ENCODE measurements at places on chromosomes 13 and 19.

GRCh38 chr19:33640773-33641172 lies 19.0 kb downstream of the CHST8 start:
- DNase-seq: no peak

GRCh38 chr19:38093587-38093986 lies 130.4 kb downstream of the DPF1 start:
- no peak for DNase-seq

GRCh38 chr19:7994114-7994513 lies 11.3 kb downstream of the ELAVL1 start:
- no peak for DNase-seq

GRCh38 chr13:95540888-95541287 lies 11.6 kb upstream of the CLDN10 start:
- DNase-seq: no peak

- peak; percentile 21 for DNase-seq
Measured at GRCh38 chr19:24062190-24062589, 24.8 kb upstream of the ZNF254 start.

DNA sequence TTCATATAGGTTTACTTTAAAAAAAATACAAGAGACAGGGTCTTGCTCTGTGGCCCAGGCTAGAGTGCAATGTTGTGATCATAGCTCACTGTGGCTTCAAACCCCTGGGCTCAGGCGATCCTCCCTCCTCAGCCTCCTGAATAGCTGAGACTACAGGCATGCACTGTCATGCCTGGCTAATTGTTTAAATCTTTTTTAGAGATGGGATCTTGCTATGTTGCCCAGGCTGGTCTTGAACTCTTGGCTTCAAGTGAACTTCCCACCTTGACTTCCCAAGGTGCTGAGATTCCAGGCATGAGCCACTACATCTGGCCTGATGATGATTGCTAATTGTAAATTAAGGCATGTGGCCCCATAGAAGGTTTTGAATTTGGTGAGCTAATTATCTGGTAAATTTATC lies 35.4 kb upstream of the ADGRE1 start:
- DNase-seq: no peak

DNA sequence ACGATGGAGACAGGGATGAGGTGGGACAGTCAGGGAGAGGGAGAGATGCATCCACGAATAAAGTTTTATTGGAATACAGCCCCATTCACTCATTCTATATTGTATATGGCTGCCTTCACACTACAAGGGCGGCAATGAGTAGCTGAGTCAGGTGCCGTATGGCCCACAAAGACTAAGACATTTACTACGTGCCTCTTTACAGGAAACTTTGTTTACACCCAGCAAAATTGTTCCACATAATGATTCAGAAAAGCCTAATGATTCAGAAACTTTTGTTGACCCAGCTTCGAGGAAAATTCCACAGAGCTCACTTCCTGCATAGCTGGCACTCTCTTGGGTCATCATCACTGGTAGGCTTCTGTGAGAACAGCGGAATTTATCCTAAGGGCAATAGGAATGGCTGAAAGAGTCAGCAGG lies 87.3 kb upstream of the PEG3 start:
- no peak for DNase-seq

DNA sequence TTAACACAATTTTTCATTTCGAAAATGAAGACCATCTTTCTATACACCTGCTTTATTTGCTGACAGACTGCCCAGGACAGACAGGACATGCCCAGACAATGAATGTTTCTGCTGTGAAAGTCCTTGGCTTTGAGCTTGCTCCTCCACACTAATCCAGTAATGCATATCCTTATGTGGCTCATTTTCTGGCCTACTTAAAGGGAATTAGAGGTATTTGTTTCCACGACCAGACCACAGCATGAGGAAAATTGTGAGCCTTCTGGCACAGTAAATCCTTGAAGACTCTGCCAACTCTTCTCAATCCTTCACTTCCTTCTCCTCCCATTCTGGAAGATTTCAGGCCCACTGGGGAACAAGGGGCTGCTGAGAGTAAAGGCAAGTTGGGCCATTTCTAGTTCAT lies 25.7 kb downstream of the CCDC70 start:
- DNase-seq: no peak

- no peak for DNase-seq
Measured at GRCh38 chr19:58338825-58339558, 12.2 kb downstream of the ZSCAN22 start.

DNA sequence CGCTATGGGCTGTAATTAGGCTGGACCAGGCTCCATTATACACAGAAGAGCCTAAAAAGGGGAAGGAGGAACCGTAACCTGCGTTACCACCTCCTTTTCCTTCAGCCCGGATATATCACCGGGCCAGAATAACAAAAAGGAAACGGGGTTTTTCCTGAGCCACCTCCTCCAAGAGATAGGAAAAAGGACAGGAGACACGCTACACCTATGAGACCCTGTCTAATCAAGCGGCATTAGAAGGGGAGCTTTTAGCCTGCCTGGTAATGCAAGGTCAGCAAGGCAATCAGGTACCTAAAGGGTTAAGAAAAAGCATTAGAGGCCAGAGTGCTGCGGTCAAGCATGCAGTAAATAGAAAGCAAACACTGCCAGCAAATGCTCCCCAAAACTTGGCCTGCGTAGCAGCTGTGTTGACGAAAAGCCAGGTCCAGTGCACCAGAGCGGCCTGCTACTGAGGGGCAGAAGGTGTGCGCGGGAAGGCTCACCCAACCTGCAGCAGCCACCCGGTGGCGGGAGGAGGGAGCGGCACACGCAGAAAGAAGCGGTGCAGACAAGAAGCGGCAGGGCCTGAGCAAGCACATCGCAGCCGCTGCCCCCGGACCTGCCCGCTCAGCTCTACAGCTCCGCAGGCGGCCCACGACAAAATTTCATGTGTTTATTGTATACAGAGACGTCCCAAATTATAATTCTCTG lies 1466.1 kb downstream of the UQCRFS1 start:
- DNase-seq: no peak

- DNase-seq: no peak
Measured at GRCh38 chr19:1841209-1841924, 6.9 kb downstream of the REXO1 start.

DNA sequence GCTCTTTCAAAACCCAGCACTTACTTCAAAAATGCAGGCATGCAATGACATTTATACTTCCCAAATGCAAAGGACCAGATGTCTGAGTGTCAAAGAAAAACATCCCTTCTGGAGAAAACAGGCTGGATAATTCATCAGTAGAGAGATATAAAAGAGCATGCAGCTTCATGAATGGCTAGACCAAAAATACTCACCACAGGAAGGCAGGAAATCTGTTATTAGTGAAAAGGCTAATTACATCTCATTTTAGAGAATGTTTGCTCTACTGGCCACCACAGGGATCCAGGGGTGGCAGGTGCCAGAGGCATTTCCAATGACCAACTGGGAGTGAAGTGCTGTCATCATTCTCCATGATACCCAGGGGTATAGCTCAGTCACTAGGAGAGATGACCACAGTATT lies 106.5 kb downstream of the LHFPL6 start:
- DNase-seq: no peak

DNA sequence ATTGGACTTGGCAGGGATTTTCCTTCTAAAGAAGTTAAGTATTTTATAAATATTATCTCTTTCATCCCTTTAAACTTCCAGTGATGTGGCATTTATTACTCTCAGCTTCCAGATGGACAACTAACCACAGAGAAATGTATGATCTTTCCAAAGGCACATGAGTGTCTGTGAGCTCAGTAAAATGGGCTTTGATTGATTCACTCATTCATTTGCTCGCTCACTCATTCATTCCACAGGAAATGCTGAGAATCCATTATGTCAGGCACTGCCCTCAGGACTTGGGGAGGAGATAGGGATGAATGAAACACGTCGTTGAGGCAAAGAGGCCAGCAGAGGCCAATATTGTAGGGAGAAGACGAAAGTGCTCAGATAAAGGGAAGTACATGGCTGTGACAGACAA lies 359.3 kb downstream of the EFNB2 start:
- DNase-seq: no peak

DNA sequence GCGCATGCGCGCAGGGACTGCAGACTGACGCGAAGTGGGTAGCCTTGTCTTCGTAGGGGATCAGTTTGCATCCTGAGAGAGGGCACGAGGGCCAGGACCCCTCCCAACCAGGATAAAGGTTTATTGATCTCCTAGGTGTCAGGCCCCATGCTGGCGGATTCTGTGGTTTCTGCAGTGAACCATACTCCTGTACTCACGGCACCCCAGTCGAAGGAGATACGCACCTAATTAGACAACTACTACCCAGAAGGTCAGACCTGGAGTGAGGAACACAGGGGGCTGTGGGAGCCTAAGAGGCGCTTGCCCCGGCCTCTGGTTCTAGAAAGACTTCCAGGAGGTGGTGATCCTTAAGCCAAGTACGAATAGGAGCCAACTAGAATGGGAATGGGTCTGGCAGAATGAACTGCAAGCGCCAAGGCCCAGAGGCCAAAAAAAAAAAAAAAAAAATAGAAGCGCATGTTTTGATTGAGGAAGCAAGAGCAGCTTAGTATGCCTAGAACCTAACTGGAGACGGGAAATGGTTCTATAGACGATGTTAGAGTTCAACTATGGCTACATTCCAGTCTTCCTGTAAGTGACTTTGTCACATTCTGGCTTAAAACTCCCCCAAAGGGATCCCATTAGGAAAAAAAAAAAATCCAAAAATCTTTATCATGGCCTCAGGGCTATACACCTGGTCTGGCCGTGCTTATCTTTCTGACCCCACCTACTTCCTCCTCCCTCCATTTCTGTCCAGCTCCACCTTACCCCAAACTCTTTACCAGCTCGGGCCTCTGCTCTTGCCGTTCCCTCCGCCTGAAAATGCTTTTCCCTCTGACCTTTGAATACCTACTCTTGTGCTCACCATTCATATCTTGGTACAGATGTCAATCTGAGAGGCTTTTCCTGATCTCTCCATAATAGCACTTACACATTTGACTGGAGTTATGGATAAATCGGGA lies 902 bp upstream of the ZNF428 start:
- DNase-seq: no peak

DNA sequence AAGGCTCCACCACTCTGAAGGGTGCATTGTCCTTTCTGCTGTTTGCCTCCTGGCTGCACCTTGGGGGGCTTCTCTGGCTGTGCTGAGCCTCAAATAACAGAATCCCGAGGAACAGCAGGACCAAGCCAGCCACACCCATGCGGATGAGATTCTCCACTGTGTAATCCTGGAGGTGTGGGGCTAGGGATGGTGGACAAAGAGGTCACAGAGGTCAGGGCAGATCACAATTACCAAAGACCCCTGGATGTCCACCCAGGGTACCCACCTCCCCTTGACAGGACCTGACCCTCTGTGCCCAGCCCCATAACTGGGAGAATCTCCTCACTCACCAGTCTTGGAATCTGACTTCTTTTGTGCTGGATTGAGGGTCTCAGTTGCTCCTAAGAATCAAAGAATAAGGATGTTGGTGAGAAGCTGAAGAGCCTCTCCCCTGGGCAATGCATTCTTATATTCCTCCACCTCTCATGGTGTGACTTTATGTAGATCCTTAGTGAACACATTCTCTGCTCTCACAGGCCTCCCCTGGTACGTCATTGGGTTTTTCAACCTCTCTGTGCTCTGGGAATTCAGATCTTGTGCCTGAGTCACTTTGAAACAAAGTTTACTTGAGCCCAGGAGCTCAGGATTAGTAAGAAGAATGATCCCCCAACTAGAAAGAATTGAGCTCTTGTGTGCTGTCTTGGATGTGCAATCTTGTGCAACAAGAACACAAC lies 5.2 kb downstream of the LILRA4 start:
- no peak for DNase-seq

GRCh38 chr13:34416971-34417380 lies 525.1 kb upstream of the NBEA start:
- no peak for DNase-seq

DNA sequence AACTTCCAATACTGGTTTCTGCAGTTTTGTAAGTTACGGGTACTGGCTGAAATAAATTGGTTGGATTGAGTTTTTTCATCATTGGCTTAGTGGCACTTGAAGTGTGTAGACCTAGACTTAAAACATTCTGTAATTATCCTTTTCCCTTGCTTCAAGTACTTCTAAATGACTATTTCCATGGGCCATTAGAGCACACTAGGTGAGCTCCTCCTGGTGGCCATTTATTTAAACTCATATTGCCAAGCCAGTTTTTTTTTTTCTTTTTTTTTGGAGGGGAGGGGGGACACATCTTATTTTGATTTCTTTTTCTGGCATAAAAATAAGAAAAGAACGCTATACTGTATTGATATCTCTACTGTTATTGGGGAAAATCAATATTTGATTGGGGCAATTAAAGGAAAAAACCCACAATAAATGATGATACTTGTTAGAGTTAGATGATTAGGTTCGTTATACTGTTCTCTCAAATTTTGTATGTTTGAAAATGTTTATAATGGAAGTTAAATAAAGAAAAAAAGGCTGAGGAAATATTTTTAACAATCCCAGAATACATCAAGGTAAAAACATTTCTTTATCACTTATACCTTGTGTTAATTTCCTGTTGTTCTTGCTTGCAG lies 82.9 kb downstream of the PDS5B start:
- DNase-seq: peak; percentile 43

DNA sequence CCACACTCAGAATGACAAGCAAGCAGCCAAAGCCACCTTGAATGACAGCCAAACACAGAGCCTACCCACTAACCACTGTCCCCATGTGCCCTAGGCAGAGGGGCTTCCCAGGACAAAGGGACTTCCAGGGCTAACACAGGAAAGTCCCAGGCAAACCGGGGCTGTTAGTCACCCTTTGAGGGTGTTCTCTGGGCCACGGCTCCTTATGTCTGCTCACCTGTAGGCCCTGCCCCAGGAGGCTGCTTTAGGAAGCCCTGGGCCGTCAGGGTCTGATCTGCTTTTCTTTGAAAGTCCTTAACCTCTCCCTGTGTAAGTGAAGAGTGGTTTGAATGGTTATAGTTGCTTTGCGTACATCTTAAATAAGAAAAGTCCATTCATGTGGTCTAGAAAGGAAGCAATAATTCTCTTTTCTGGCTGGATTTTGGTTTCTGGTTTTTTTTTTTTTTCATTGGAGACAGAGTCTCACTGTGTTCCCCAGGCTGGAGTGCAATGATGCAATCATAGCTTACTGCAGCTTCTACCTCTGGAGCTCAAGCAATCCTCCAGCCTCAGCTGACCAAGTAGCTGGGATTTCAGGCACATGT lies 161.4 kb downstream of the EFNB2 start:
- DNase-seq: no peak

- peak; percentile 55 for DNase-seq
Measured at GRCh38 chr19:45798995-45799517, 6.4 kb upstream of the DMWD start.

GRCh38 chr19:5826531-5827341 lies 12.8 kb downstream of the FUT6 start:
- no peak for DNase-seq

- DNase-seq: no peak
Measured at GRCh38 chr19:31674503-31675192, 325.4 kb upstream of the TSHZ3 start.

DNA sequence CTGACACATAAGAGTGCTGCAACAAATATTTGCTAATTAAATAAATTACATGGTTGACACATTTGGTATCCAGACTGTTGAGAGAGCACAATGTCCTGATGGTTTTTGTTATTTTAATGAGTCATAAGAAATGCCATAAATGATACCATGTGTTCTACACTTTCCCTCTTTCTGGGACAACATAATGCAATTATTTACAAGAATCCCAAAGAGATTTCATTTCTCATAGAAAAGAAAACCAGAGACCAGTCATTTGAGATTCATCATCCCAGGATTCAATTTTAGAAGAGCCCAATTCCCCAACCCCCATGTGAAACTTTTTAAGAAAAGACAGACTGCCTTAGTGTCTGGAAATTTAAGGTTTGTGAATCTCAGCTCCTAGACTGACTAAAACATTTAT lies 399.6 kb downstream of the DCT start:
- no peak for DNase-seq

Data from activated CD4-positive, alpha-beta T cell treated with anti-CD3 and anti-CD28 coated beads, Interleukin-2, amount 50 U/mL, for 16 hours (primary cell).